GM12878 (cell line): ENCODE measurements at places on chromosomes 12 and 14. TPM values are rescaled to one million over a fixed set of nuclear protein-coding genes. Genes with fewer than 3 reads are reported as not detected.

GRCh38 chr14:104290058-104290667, 151.8 kb downstream of the KIF26A start:
- no peak for DNase-seq
- H3K4me3 ChIP-seq = no peak overlapping the region
- no peak overlapping the region for H3K27ac ChIP-seq
- H3K27me3 ChIP-seq = no peaks in the 10 kb centered on the region

- H3K27me3 ChIP-seq = no peaks in the 10 kb centered on the region; the same call in none of the 2 replicates
- no peak overlapping the region for H3K27ac ChIP-seq
- H3K4me3 ChIP-seq = no peak overlapping the region
- no peaks in the 10 kb centered on the region for H3K36me3 ChIP-seq
These were observed 81.9 kb upstream of the USP44 start for GRCh38 chr12:95633049-95633731.

The LRRC43 gene
- 0.16 and 0.23 TPM in 2 replicates for total RNA-seq

The TMEM263 gene
- total RNA-seq = 30.9 and 31.3 TPM in 2 replicates

The ADAM21 gene
- total RNA-seq = 0.15 TPM in 1 of 2 replicates, not detected in the other
